ENCODE measurements at places on chromosomes 1 and 21.

DNA sequence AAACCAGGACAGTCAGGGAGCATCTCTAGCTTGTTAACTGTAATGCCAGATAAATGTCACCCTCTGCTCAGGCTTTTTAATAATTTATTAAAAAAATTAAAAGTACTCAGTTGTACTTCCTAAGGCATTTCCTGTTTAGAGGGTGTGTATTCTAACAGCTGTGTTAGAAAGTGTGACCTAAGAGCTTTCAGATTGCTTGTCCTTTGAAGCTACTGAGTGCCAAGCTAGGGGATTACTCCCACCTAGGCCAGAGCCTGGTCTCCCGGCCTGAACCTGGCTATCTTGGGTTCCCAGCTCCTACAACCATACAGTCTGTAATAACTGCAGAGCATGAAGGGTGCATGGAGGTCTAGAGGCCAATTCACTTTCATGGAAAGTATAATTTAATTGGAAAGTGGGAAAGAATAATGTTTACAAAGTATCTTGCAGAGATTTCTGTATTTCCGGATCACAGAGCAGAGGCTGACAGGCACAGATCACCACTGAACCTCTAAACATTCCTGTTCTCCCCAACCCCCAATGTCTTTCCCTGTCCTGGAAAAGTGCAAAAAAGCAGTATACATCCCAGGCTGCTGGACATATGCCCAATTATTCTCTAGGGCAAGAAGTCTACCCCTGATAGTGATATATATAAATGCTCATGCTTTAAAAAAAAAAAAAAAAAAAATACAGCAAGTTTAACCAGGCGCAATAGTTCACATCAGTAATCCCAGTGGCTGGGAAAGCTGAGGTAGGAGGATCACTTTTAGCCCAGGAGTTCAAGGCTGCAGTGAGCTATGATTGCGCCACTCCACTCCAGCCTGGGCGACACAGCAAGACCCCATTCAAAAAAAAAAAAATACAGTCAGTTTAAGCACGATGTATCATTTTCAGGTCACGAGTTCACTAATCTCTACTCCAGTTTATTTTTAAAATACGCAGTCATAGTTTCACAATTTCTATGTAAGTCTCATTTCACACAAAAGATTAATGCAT lies 36.7 kb upstream of the RAP1A start:
- no peak for DNase-seq

DNA sequence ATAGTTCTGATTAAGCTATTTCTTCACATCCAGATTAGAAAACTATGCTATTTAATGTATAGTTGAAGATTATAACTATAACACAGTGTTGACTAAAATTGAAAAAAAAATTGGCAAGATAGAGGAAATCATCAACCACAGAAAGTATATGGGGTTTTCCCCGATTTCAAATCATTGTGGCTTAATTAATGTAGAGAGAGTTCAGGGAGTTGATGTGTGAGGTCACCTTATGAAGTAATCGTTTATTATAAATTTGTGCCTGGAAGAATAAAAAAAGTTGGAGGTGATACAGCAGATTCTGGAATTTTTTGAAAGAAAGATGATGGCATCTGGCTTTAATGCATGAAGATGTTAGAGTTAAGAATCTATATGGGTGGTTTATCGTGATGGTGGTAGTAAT lies 84.3 kb downstream of the PTGS2 start:
- DNase-seq: no peak

DNA sequence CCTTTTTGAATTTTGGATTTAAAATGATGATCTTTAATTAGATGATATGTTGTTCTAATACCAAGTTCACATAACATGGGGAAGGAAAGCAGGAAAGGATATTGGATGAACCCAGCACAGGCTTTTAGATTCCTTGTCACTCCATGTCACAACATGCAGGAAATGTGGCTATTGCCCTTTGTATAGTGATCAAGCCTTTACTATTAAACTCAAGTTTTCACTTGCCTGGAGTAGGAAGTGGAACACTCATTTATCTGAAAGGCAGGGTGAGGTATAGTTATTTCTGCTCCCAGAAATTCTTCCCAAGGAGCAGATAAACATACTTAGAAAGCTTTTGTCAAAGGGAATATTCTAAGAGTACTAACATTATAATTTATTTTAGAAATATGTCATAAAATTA lies 37.2 kb upstream of the BCAS2 start:
- peak; percentile 33 for DNase-seq

DNA sequence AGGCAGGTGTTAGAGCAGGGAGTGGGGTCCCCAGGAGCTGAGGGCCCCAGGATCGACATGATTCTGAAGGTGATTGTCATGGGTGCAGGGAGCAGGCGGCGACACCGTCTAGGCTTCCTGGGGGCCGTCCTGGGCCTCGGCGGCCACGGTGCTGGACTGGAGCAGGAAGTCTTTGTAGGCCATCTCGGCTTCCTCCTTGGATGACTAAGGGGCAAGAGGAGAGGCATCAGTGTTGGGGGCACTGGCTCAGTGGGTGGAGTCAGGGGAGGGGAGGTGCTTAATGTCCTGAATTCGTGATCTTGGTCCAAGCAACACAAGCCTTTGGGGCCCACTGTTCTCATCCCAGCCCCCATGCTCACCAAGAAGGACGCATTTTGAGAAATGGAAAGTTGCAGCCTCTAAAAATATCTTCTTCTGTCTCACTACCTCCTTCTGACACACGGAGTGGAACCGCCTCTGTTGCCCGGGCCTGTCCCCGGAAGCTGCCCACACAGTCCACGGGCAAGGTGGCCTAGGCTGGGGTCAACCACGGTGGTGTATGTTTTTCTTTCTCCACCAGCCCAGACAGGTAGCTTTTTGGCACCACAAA lies 8.6 kb upstream of the FCMR start:
- DNase-seq: no peak

- DNase-seq: no peak
Measured at GRCh38 chr1:3456449-3456963, 2.0 kb downstream of the ARHGEF16 start.

GRCh38 chr1:228081578-228082213 lies 812 bp upstream of the ARF1 start:
- no peak for DNase-seq

GRCh38 chr1:205061227-205061626 lies 18.2 kb downstream of the CNTN2 start:
- no peak for DNase-seq

- no peak for DNase-seq
Measured at GRCh38 chr1:114718661-114719423, 2.3 kb upstream of the NRAS start.

- no peak for DNase-seq
Measured at GRCh38 chr1:218982482-218982881, 191.2 kb upstream of the LYPLAL1 start.

- DNase-seq: no peak
Measured at GRCh38 chr1:36326499-36326898, 3.1 kb upstream of the EVA1B start.
